Right renal pelvis (tissue), 4 donors: ENCODE measurements at places on chromosomes 16 and 17. TPM values are rescaled to one million over a fixed set of nuclear protein-coding genes. Genes with fewer than 3 reads are reported as not detected.

- no peak for DNase-seq
Observed at GRCh38 chr17:65401561-65401960, 159.9 kb downstream of the AXIN2 start.

- no peak for DNase-seq
Observed at GRCh38 chr16:55487048-55487803, 8.2 kb downstream of the MMP2 start.

- no peak for DNase-seq
Observed at GRCh38 chr17:73731733-73732132, 87.5 kb upstream of the SDK2 start.

- DNase-seq: no peak
Observed at GRCh38 chr17:6100891-6101500, 30.8 kb downstream of the WSCD1 start.

DNA sequence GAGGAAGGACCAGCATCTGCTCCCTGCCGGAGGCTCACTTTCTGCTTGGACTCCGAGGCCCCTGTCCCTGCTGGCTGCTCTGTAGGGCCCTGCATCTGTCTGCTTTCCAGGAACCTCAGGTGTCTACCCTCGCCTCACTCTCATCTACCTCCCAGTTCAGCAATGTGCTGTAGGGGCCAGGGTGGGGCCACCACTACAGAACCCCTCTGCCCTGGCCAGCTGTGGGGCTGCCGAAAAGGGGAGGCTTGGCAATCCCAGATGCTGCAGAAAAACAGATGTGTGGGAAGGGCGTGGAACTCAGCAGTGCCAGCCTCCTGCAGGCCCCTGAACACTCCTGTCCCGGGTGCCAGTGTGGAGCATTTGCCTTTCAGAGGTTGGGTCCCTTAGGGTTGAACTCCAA lies 80.1 kb upstream of the ZNF469 start:
- no peak for DNase-seq

GRCh38 chr17:67221062-67221998 lies 23.7 kb downstream of the HELZ start:
- no peak for DNase-seq

DNA sequence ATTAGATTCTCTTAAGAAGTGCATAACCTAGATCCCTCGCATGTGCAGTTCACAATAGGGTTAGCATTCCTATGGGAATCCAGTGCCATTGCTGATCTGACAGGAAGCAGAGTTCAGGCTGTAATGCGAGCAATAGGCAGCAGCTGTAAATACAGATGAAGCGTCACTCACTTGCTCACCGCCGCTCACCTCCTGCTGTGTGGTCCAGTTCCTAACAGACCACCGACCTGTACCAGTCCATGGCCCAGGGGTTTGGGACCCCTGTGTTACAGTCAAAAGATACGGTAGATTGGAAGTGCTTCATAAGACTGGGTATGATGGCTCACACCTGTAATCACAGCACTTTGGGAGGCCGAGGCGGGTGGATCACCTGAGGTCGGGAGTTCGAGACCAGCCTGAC lies 2.8 kb downstream of the STAT5A start:
- no peak for DNase-seq

GRCh38 chr16:6016530-6017184 lies 919.1 kb upstream of the EEF2KMT start:
- peak; percentile 38 for DNase-seq

DNA sequence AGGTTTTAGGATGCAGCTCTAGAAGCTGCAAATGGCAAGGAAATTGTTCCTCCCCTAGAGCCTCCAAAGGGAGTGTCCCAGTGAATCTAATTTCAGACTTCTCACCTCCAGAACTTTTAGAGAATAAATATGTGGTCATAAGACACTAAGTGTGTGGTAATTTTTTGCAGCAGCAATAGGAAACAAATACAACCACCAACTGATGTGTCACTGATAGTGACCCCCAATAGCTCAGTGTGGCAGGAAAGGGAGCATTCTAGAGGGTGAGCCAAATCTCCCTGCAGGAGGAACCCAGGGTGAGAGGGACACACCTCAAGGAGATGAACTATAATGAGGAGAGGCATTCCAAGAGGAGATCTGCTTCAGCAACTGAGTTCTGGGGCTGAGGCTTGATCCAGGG lies 4.1 kb downstream of the CCL4L2 start:
- DNase-seq: no peak

- no peak for DNase-seq
Observed at GRCh38 chr17:2024572-2025219, 438 bp downstream of the RTN4RL1 start.

- no peak for DNase-seq
Observed at GRCh38 chr16:10743227-10743609, 424 bp upstream of the NUBP1 start.

The LDHD gene
- 8.5 TPM for polyA plus RNA-seq

The SUMO2 gene
- 774 TPM for polyA plus RNA-seq

The ZPBP2 gene
- polyA plus RNA-seq: not detected

The OTOP2 gene
- 0.03 TPM for polyA plus RNA-seq

The TBC1D3 gene
- polyA plus RNA-seq: not detected

The CHD9NB gene
- 10.7 TPM for polyA plus RNA-seq

The AMZ2 gene
- 94.0 TPM for polyA plus RNA-seq
